Left ventricle myocardium inferior (tissue), 1 donor: ENCODE measurements at places on chromosomes 16 and 17.

- DNase-seq = no peak
These were observed 48.2 kb downstream of the METRNL start for GRCh38 chr17:83127431-83128160.

DNA sequence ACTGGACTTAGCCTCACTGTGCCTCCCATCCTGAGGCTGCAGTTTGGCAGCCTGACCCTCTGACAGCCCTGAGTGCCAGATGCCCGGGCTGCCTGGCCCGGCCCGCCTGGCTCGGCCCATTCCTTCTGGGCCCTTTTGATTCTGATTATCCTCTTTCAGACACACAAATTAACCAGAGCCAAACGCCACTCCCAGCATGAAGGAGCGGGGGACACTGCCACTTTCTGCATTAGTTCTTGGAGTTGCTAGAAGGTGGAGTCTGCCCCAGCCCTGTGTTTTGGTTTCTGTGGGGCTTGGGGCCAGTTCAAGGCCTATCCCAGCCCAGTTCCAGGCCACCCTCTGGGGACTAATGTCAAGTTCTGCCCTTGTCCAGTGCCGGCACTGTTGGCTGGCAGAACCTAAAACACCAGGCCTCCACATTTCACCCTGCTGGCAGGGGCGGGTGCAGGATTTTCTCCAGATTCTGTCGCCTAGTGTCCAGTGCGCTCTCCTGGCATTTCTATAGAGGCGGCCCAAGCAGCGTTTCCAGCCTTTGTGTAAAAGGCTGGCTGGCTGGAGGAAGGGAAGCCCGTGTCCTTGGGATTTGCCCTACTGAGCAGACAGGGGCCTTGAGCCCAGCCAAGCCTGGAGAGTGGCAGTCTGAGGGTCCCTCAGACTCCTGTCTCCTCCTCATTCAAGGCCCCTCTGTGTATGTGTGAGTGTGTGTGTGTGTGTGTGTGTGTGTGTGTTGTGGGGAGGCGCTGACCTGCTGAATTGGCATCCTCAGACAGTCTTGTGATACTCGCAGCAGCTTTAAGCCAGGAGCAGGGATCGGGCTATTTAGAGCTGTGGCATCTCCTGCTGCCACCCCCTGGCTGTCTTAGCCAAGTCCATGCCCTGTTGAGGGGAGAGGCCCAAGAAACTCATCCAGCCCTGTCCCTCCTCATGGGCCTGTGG is 21.4 kb downstream of the PLCD3 start:
- peak; percentile 60 for DNase-seq

DNA sequence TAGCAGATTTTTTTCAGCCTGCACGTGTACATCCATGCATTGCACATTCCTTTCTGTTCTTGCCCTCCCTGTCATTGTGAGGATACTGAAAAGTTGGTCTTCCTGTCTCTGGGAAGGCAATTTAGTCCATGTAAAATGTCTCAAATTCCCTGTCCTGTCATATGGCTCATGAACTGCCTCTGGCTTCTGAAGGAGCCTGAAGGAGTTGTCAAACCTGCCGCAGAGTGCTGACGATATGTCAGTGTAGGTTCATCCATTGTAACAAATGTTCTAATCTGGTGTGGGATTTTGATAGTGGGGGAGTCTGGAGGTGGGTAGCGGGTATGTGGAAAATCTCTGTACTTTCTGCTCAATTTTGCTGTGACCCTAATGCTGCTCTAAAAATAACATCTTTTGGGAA is 59.6 kb downstream of the YPEL2 start:
- no peak for DNase-seq

- DNase-seq = no peak
These were observed 26.2 kb downstream of the ADAMTS18 start for GRCh38 chr16:77408607-77409006.

GRCh38 chr16:9345880-9346279 is 254.4 kb downstream of the HAPSTR1 start:
- no peak for DNase-seq

DNA sequence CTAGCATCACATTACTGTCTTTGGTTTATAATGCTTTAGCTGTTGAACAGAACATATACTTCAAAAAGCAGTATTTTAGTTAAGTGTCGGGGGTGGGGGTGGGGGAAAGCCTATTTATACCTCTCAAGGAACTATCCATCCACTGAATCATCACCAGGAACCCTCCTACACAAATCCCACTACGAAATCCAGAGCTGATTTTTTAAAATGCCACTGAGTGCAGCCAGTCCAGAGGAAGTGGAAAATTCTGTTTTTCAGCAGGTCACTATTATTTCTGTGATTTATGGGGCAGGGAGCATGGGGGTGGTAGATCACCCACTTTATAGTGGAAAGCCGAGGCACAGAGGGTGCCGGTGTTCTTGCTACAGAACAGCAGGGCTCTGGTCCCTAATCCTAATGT is 284.1 kb downstream of the SOX9 start:
- no peak for DNase-seq

DNA sequence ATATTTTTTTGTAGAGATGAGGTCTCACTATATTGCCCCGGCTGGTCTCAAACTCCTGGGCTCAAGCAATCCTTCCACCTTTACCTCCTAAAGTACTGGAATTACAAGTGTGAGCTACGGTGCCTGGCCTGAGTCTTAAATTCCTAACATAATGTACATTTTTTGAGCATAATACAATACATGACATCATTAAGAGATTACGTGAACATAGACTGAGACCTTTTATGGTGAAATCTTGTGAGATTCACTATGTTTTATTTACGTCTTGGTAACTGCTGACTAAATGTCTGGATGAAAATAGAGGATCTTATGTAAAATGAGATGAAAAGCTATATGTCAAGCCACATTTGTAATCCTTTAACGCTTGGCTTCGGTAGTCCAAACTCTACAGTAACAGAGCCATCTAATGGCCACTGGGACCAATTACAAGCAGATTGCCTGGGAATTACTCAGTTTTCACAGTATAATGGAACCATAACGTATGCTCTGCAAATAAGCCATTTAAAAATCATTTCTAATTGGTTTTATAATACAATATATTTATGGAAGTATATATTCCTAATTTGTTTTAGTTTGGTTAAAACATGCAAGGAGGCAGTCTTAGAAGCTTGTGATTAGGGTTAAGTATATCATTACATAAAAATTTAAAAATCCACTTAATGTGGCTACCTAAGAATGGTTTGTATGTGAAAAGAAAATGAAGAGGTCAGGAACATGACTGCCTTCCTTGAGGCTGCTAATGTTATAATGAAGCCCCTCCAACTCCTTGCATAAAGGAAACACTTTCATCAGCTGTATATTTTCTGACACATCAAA is 8.1 kb upstream of the EFCAB13 start:
- DNase-seq = no peak

DNA sequence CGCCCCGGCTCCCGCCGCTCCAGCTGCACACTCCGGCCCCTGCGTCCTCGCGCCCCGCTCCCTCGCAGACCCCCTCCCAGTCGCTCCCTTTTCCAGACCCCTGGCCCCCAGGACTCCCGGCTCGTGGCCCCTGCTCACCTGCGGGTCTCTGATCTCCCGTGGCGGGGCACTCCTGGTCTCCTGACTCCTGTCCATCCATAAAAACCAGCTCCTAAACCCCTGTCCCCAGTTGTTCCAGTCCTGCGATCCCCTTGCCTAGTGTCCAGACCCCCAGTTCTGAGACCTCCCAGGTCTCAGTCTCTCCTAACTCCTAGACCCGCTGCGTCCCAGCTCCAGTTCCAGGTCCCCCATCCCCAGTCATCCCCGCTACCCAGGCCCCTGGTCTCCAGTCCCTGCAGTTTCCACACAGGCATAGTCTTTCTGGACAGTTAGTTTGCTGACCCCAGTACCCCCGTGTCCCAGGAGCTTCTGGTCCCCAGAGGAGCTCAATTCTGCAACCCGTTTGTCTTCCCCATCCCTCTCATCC is 379 bp downstream of the SNX29 start:
- no peak for DNase-seq

GRCh38 chr16:75502916-75503605 is 7.8 kb upstream of the CHST6 start:
- no peak for DNase-seq

DNA sequence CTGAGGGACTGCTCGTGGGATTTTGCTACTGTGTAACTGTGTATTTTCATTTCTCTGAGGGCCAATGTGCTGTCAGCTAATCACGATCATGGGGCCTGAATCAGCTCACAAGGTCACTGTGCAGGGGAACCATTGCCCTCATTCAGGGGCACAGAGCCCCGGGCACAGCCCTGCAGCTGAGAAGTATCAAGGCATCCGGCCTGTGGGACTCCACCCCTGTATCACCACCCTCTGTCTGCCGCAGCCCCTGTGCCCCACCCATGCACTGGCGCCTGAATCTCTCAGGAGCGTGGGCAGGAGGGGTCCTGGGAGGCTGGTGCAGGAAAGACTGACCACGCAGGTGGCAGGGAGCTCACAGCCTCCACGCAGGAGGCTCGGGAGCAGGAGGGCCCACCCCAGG is 43.4 kb upstream of the RASD1 start:
- DNase-seq = no peak

- DNase-seq = no peak
These were observed 2.7 kb upstream of the HES7 start for GRCh38 chr17:8126491-8127066.

GRCh38 chr16:13956635-13957196 is 36.8 kb downstream of the ERCC4 start:
- no peak for DNase-seq

- no peak for DNase-seq
These were observed 56.3 kb downstream of the XYLT1 start for GRCh38 chr16:17414421-17414820.

- DNase-seq = no peak
These were observed 6.0 kb downstream of the MPG start for GRCh38 chr16:83781-84615.

GRCh38 chr16:80519189-80519588 is 21.6 kb upstream of the DYNLRB2 start:
- no peak for DNase-seq

- DNase-seq = peak; percentile 28
These were observed 16.5 kb downstream of the CNTNAP1 start for GRCh38 chr17:42698736-42699414.

DNA sequence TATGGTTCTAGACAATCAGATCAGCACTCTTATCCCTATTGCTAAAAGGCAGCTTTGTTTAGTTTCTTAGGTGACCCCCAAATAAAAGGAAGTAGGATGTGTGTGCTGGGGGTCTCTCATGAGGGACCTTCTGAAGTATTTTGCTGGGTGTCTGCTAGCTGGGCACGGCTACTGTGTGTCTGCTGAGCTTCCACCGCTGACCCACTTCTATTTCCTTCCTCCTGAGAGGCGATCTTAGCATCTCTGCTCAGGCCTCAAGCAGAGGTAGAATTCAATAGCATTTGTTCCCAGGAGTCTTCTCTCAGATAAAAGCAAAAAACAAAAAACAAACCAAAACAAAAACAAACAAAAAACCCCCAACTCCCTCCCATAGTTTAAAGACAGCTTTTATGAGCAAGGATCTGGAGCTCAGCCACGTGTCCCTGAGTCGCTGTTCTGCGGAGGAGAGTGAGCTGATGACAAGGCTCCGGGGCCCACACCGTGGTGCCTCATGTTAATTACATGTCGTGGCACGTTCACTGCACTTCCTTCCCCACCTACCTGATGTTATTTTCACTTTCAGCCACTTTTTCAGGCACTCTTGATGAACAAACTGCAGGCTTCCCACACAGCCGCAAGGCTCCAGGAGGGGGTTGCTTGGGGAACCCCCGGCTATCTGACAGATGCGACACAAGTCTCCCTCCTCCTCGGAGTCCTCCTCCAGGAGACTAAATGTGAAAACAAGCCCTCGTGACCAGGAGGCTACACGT is 83.5 kb downstream of the MARCHF10 start:
- no peak for DNase-seq

- DNase-seq = peak; percentile 83
These were observed 8.0 kb upstream of the WFDC1 start for GRCh38 chr16:84286578-84287240.

GRCh38 chr17:2418572-2418971 is 17.7 kb upstream of the MNT start:
- DNase-seq = no peak

- DNase-seq = peak; percentile 94
These were observed at the start of gene KCTD11 for GRCh38 chr17:7351665-7352502. KCTD11 (plus strand) TSS chr17:7352162.

- DNase-seq = no peak
These were observed 46.3 kb downstream of the VMP1 start for GRCh38 chr17:59753522-59754467.

- no peak for DNase-seq
These were observed 27.7 kb downstream of the DHRS7C start for GRCh38 chr17:9763643-9764042.

GRCh38 chr16:370979-371514 is 709 bp upstream of the MRPL28 start:
- no peak for DNase-seq

GRCh38 chr16:1366712-1367299 is 15.1 kb downstream of the GNPTG start:
- no peak for DNase-seq

GRCh38 chr17:66425756-66426396 is 123.5 kb downstream of the PRKCA start:
- no peak for DNase-seq

DNA sequence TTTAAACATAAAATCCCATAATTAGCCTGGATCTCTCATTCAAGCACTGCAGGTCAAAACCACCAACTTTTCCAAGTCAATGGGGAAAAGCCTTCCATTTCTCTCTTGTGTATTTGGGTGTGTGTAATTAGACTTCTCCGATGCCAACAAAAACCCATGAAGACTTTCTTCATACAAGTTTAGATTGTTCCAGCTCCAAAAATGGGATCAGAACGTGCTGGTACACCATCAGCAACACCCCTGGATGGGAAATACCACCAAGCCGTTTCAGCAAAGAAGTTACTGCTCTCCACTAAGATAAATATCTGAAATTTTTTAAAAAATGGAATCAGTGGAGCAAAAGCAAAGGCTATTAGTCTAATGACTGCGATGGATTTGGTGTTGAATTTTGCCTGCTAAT is 837.3 kb upstream of the SOX9 start:
- DNase-seq = no peak
